ENCODE measurements at places on chromosomes 3 and 15. TPM values are rescaled to one million over a fixed set of nuclear protein-coding genes. Genes with fewer than 3 reads are reported as not detected.

GOLGA8O gene
- total RNA-seq: 0.22 TPM

GRCh38 chr3:25910997-25911396, 121.1 kb downstream of the OXSM start:
- no peaks in the 10 kb centered on the region for H3K4me1 ChIP-seq
- H3K27ac ChIP-seq: no peak overlapping the region
- H3K36me3 ChIP-seq: no peaks in the 10 kb centered on the region
- H3K4me3 ChIP-seq: no peak overlapping the region

DNA sequence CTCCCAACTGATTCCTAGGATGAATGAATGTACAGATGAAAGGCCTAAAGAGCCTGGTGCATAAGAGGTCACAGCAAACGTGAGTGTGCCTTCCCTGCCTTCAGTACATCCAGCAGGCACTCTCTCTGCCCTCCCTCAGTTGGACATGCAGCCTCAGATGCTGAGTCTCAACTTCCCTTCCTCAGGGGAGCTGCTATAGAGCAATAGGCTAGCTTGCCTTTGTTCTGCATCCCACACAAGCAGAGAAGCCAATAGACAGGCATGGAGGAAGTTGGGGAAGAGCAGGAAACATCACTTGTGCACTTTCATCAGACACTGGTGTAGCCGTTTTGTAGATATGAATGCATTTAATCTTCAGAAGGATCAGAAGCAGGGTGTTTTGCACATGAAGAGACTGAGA, 147.5 kb upstream of the THBS1 start:
- DNase-seq: no peak
- no peaks in the 10 kb centered on the region for H3K36me3 ChIP-seq
- peaks cover 4% of the 10 kb centered on the region for H3K27me3 ChIP-seq
- H3K4me1 ChIP-seq: no peaks in the 10 kb centered on the region

GRCh38 chr3:67215690-67216089, 217.6 kb downstream of the KBTBD8 start:
- DNase-seq: no peak
- H3K27me3 ChIP-seq: no peaks in the 10 kb centered on the region
- H3K36me3 ChIP-seq: no peaks in the 10 kb centered on the region
- H3K27ac ChIP-seq: no peak overlapping the region

- no peak overlapping the region for H3K27ac ChIP-seq
- H3K36me3 ChIP-seq: no peaks in the 10 kb centered on the region
- no peaks in the 10 kb centered on the region for H3K27me3 ChIP-seq
- H3K4me3 ChIP-seq: no peak overlapping the region
Observed at GRCh38 chr3:194280777-194281176, 70.4 kb downstream of the CPN2 start.

ANKRD34C gene
- not detected for total RNA-seq

DNA sequence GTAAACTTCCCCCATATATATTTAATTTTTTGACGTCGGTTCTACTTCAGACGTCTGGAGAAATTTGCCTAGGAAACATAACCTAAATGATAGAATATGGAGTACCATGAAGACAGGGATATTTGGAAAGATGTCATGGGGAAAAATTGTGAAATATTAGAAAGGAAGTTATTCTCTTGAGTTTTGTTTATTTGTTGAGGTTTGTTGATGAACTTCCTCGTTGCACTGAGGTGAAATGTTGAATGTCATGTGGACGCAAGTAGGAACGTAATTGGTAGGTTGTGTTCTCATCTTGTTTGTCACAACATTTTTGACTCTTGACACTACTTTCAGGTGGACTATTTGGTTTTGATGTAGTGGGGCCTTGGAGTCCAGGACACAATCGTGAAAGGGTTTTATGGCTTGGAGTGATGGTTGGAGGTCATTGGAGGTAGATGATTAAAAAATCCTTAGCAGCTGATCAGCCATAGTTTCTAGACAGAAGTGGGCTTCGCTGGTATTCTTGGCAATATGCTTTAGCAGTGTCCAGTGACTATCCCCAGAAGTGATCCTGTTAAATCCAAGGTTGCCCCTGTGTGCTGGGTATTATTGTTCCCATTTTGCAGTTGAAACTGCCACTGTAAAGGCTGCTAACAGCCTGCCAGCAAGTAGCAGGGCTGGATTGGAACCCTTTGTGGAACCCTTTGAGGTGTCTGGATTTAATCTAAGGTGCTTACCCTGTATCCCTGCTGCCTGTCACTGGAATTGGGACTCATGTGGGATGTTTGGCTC, 1.5 kb downstream of the ABHD5 start:
- no peaks in the 10 kb centered on the region for H3K27me3 ChIP-seq
- H3K4me3 ChIP-seq: peak overlapping the region; percentile 80
- H3K4me1 ChIP-seq: peaks cover 37% of the 10 kb centered on the region
- H3K36me3 ChIP-seq: peaks cover 16% of the 10 kb centered on the region

GRCh38 chr3:130960139-130960795, 66.4 kb downstream of the ASTE1 start:
- H3K27me3 ChIP-seq: no peaks in the 10 kb centered on the region
- H3K4me1 ChIP-seq: no peaks in the 10 kb centered on the region
- no peak overlapping the region for H3K27ac ChIP-seq
- H3K36me3 ChIP-seq: peaks cover 58% of the 10 kb centered on the region

GRCh38 chr3:127851899-127852298, 29.6 kb upstream of the MGLL start:
- no peaks in the 10 kb centered on the region for H3K36me3 ChIP-seq
- DNase-seq: no peak
- peaks cover 5% of the 10 kb centered on the region for H3K27me3 ChIP-seq
- H3K4me3 ChIP-seq: no peak overlapping the region
- no peak overlapping the region for H3K27ac ChIP-seq

- no peak overlapping the region for H3K27ac ChIP-seq
- DNase-seq: no peak
- no peaks in the 10 kb centered on the region for H3K4me1 ChIP-seq
Observed at GRCh38 chr3:160409812-160410610, 10.6 kb downstream of the SMC4 start.

GPR87 gene
- not detected for total RNA-seq

- no peak for DNase-seq
- no peaks in the 10 kb centered on the region for H3K36me3 ChIP-seq
- no peak overlapping the region for H3K4me3 ChIP-seq
- no peaks in the 10 kb centered on the region for H3K27me3 ChIP-seq
- no peaks in the 10 kb centered on the region for H3K4me1 ChIP-seq
Observed at GRCh38 chr3:29240248-29240647, 40.6 kb upstream of the RBMS3 start.

STAB1 gene
- 3.9 TPM for total RNA-seq

DNA sequence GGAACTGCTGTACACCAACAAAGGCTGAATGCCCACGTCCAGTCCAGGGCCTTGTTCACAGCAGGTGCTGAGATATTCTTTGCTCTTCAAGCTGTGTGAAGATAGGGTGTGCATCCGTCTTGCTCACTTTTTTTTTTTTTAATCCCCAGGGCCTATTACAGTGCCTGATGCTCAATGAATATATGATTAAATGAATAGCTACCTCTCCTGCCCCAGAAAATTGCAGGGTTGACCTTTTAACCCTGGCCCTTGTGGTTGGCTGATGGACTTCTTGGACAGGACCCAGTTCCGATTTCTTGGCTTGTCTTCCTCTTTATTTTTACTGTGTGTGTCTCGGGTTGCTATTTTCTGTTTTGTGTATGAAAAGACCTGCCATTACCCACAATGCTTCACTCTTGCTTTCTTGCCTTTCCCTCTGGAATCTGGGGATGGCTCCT, 2.9 kb upstream of the FYTTD1 start:
- H3K27me3 ChIP-seq: no peaks in the 10 kb centered on the region
- peaks cover 27% of the 10 kb centered on the region for H3K4me1 ChIP-seq
- H3K4me3 ChIP-seq: no peak overlapping the region

DNA sequence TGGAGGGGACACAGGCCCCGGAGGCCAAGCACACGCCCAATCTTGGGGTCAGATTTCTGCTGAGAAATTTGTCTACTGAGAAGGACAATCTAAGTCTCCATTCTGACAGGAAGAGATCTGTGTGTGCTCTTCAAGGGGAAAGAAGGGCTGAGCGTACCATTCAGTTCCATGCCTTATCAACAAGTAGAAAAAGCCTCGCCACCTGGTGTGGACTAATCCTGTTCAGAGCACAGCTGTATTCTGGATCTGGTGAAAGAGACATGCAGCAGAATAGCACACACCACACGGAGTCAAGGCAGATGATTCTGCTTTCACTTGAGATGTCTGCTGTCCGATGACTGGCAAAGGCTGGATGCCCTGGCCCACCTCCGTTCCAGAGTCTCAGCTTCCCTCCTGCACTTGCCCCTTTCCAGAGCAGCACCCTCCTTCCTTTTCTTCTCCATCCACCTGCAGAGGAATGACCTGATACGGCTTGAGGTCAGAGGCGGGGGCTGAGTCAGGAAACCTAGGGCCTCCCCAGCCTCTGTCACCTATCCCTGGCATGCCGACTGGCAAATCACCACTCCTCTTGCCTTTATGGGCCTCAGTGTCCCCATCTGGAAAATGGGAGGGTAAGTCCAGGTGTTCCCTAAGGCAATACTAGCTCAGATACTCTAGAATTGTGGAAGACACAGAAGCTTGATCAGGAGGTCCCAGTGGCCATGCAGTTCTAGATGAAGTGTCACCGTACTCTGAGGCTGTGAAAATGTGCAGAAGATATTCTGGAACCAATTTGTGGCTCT, 36.9 kb upstream of the CTSH start:
- 0 out of 3 replicates have a peak, but pooled peaks cover 5% of the 10 kb centered on the region for H3K27me3 ChIP-seq
- DNase-seq: no peak
- no peak overlapping the region for H3K27ac ChIP-seq
- no peaks in the 10 kb centered on the region for H3K4me1 ChIP-seq

DNA sequence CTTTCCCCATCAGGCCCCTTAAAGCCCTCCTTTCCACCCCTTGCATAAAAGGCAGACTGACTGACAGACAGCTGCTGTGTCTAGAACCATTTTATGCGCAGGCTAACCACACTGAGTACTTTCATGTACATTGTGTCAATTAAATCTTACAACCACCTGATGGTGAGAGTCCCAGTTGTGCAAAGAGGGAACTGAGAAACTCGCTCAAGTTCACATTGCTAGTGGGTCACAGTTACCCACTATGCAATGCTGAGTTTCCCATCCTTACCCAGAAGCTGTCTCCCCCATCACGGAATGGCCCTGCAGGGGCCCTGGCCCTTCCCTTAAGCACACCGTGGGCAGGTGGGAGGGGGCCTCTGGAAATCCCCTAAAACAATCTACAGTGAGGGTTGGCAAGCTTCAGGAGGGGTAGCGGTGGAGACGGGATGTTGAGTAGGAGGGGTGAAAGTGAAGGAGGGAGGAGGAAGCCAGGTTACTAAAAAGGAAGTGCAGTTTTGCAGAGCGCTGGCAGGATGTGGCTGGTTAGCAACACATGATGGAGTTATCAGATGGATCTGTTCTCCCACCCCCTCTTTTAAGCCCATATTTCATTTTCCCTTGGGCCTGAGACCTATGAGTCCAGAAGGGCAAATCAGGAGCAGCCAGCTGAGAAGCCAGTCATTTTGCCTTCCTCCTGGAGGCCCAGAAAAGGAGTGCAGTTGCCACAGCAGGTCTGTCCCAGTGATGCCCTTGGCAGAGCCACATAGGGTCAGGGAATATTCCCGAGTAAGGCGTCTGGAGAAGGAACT, 30.0 kb downstream of the STARD5 start:
- no peak overlapping the region for H3K27ac ChIP-seq
- no peak for DNase-seq
- no peak overlapping the region for H3K4me3 ChIP-seq
- H3K27me3 ChIP-seq: no peaks in the 10 kb centered on the region

DNA sequence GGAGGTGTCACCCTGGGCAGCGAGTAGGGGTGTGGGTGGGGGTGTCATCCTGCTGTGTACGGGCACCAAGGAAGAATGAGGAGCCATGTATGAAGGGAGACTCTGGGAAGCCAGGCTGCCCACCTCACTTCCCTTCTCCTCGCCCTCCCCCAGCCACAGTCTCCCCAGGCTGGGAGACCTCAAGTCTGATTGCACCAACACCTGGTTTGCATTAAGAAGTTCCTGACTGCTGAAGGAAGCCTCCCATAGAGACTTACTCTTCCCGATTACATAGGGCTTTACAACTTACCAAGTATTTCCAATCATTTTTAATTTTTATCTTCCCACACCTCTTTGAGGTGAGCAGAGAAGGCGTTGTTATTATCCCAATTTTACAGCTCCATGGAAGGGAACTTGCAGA, 29.5 kb upstream of the SMAD3 start:
- no peak overlapping the region for H3K4me3 ChIP-seq
- H3K36me3 ChIP-seq: no peaks in the 10 kb centered on the region
- peaks cover 10% of the 10 kb centered on the region for H3K4me1 ChIP-seq
- H3K27ac ChIP-seq: no peak overlapping the region

- H3K27ac ChIP-seq: peak overlapping the region; percentile 39
- peaks cover 39% of the 10 kb centered on the region for H3K4me1 ChIP-seq
- no peaks in the 10 kb centered on the region for H3K27me3 ChIP-seq
- DNase-seq: no peak
- peaks cover 22% of the 10 kb centered on the region for H3K36me3 ChIP-seq
- H3K4me3 ChIP-seq: no peak overlapping the region
Observed at GRCh38 chr15:55257012-55257670, 32.5 kb downstream of the RAB27A start.

DNA sequence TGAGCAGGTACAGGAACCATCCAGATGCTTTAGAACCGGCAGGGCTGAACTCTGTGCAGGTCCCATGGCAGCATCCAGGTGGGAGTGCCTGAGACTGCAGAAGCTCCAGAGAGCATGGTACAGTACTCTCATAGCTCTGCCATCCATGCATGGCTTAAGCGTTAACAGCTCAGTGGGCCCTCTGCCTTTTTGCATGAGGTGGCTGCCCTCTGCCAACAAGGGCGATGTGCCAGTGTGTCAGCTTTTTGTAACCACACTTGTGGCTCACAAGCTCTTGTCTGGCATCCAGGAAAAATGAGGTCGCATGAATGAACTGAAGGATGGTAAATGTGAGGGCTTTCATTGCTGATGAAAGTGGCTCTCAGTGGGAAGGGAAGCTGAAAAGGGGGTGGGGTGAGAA, 950.1 kb downstream of the DIPK2A start:
- H3K36me3 ChIP-seq: no peaks in the 10 kb centered on the region
- no peak overlapping the region for H3K4me3 ChIP-seq
- DNase-seq: no peak
- H3K27me3 ChIP-seq: no peaks in the 10 kb centered on the region
- H3K27ac ChIP-seq: no peak overlapping the region
- H3K4me1 ChIP-seq: no peaks in the 10 kb centered on the region

GRCh38 chr3:97910931-97911351, 61.3 kb downstream of the RIOX2 start:
- no peaks in the 10 kb centered on the region for H3K27me3 ChIP-seq
- peak; percentile 54 for DNase-seq
- H3K27ac ChIP-seq: peak overlapping the region; percentile 57
- H3K4me1 ChIP-seq: peaks cover 10% of the 10 kb centered on the region
